ENCODE measurements at places on chromosomes 7 and 10.

- DNase-seq: no peak
These were observed 21.3 kb upstream of the TMEM236 start for GRCh38 chr10:17730667-17731066.

DNA sequence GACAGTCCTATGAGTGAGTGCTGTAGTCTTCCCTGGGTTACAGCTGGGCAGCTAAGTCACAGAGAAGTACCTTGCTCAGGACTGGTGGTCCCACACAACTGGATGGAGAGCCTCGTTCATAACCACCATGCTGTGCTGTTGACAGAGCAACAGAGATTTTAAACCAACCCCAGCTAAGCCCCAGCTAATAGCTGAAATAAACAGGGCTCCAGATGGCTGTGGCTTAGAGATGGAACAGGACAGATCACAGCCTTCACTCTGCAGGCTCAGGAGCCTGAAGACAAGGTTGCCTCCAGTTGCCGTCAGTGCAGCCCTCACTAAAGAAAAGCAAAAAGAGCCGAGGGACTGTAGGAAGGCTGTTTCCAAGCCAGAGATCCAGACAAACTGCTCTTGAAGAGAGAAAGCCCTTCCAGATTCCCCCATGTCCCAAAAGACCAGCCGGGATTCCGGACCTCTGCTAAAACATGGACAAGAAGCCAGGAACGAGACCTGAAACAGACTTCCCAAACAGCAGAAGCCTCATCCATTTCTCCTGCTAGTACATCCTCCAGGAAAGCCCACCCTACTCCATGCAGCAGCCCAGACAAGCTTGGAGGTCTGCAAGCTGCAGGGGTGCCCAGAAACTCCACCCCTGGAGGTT, 4.2 kb downstream of the HTRA1 start:
- no peak for DNase-seq

GRCh38 chr7:108367946-108368345, 88.3 kb downstream of the NRCAM start:
- no peak for DNase-seq

DNA sequence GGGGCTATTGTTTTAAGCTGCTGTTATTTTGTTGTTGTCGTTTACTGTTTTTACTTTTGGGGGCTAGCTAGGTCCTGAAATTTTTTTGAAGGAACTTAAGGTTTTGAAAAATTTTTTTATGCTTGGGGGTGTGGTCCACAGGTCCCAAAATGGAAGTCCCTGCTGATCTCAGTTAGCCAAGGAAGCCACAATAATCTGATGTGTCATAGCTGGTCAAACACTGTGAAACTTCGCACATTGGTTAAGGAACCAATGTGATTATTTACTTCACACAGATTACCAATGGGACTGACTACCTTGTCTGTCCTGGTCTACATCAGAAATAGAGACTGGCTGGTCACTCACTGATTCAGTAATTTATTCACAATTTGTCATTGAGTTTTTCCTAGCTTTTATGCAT, 29.5 kb upstream of the HYCC1 start:
- no peak for DNase-seq

Data from NCI-H1105 (cell line).